ENCODE measurements at places on chromosomes 11 and 22.

DNA sequence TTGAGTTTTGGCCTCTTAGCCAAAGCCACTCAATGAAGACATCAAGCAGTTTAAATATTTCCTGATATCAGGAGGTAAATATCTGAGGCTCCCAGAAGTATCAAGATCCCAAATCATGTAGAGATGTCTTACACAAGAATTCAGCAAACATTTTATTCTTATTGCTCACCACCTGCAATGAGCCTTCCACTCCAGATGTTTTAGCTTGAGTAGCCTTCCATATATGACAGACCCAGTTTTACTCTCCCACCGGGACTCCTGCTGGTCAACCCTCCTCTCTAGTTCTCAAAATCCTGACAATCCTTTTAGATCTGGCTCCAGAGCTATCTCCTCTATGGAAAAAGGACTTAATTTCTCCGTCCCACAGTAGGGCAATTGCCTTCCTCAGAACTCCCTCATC is 404.4 kb downstream of the KCNA4 start:
- no peak for DNase-seq

GRCh38 chr11:26860895-26861294 is 133.0 kb upstream of the FIBIN start:
- DNase-seq: no peak

- DNase-seq: no peak
Measured at GRCh38 chr11:35418282-35419183, 825 bp downstream of the SLC1A2 start.

- no peak for DNase-seq
Measured at GRCh38 chr11:125618383-125618782, 6.6 kb upstream of the CHEK1 start.

DNA sequence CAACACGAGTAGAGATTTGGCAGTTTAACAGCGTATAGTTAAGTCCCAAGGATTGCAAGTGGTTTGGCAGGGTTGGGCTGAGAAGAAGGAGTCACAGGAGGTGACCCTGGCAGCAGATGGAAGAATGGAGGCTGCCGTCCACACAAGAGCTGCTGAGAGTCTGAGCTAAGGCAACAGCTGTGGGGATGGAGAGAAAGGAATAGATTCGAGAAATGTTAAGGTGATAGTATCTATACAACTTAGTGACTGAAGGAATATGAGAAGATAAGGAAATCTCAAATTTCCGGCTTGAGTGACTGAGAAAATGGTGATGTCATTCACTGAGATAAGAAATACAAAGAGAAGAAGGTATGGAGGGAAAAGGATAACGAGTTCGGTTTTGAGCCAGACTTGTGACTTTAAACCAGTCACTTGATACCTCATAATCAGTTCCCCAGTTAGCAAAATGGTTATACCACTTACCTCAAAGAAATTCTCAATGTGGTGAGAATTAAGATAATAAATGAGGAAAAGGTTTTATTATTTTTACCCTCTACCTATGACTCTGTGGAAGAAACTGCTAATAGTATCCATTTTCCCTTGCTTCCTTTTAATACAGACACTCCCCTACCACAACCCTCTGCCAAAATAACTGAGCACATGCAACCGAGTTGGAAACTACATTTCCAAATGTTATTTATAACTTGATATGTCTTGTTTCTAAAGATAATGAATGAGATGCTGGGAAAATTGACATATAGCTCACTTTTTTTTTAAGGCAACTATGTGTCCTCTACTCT is 30.7 kb downstream of the FAM168A start:
- DNase-seq: no peak

GRCh38 chr22:17910561-17911311 is 113.6 kb downstream of the MICAL3 start:
- no peak for DNase-seq

GRCh38 chr11:58530236-58530635 is 22.3 kb upstream of the OR5B21 start:
- no peak for DNase-seq

- no peak for DNase-seq
Measured at GRCh38 chr22:26777156-26777801, 119.9 kb downstream of the MIAT start.
